Neuronal stem cell (in vitro differentiated cells): ENCODE measurements at places on chromosomes 6 and 20.

DNA sequence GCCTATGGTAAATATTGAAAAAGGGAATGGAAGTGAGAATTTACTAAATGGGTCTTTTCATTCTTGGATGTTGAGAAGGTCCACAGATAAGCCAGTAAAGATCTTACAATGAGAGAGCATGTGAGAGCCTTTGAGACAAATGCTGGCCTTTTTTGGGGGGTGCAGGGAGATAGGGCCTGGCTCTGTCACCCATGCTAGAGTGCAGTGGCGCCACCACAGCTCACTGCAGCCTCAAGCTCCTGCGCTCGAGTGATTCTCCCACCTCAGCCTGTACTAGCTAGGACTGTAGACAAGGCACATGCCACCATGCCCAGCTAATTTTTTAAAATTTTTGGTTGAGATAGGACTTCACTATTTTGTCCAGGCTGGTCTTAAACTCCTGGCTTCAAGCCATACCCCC lies 63.2 kb upstream of the TMEM181 start:
- no peak for DNase-seq

- DNase-seq = no peak
Measured at GRCh38 chr20:646107-646867, 6.7 kb downstream of the SRXN1 start.

DNA sequence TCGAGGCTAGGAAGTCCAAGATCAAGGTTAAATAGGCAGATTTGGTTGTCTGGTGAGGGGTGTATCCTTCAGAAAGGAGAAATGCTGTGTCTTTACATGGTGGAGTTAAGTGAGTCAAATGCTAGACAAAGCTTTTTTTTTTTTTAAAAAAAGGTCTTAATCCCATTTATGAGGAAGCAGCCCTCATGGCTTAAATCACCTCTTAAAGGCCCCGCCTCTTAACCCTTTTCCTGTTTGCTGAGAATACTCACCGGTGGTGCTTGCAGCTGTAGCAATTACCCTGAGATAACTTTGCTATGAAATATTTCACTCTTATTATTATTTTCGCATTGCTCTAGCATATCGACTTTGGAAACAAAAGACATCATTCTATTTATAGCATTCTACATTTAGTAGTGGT lies 30.8 kb downstream of the FBXO30 start:
- no peak for DNase-seq

DNA sequence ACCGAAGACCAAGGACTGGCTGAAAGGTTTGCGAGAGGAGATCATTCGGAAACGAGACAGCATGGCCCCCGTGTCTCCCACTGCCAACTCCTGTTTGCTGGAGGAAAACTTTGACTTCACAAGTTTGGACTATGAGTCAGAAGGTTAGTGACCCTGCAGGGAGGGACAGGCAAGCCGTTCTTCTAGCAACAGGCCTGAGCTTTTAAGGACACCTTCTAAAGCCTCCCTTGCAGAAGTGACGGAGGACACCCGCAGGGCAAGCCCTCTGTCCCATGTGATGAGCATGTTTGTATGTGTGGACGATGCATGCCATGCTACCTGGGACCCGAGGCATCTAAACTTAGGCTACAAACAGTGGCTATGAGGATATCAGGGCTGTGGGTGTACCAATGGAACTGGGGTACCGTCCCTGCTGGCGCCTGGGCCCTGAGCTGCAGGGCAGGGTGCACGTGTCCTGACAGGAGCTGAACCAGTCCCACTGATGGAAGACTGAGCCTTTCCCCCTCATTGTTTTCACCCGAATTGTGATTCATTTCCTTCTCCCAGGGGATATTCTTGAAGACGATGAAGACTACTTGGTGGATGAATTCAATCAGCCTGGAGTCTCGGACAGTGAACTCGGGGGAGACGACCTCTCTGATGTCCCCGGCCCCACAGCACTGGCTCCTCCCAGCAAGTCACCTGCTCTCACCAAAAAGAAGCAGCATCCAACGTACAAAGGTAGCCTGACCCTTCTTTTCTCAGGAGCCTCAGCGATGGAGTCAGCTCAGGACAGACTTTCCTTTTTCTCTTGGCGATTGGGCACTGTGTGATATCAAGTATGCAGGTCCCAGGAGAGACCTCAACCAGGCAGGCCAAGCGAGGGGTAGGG lies 84.4 kb downstream of the SERAC1 start:
- no peak for DNase-seq

GRCh38 chr20:62651285-62652021 lies 9.2 kb downstream of the SLCO4A1 start:
- DNase-seq = no peak

DNA sequence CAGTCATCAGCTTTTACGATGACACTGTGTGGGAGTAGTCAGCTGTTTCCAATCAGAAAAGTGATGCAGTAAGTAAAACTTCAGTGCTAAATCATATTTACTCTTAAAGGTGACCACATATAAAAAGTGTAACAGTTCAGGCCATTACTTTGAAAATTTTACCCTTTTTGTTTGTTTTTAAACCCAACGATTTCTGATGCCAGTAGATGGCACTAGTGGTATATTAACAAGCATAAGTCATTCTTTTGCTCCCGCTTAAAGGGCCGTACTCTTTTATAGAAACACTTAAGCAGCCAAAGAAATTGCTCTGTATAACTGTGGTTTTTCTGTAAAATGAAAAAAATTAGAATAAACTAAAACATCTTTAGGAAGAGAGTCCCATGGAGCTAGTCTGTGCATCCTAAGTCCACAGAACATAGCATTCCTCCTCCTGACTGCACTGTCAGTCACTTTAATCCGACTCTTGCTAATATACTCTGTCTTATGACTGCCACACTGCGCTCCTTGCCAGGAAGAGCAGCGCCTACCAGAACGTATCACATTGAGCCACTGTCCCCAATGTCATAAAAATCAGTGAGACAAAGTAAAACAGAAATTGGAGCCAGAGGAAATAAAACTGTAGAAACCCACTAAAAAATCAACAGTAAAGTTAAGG lies 25.0 kb downstream of the HEBP2 start:
- DNase-seq = peak; percentile 21

DNA sequence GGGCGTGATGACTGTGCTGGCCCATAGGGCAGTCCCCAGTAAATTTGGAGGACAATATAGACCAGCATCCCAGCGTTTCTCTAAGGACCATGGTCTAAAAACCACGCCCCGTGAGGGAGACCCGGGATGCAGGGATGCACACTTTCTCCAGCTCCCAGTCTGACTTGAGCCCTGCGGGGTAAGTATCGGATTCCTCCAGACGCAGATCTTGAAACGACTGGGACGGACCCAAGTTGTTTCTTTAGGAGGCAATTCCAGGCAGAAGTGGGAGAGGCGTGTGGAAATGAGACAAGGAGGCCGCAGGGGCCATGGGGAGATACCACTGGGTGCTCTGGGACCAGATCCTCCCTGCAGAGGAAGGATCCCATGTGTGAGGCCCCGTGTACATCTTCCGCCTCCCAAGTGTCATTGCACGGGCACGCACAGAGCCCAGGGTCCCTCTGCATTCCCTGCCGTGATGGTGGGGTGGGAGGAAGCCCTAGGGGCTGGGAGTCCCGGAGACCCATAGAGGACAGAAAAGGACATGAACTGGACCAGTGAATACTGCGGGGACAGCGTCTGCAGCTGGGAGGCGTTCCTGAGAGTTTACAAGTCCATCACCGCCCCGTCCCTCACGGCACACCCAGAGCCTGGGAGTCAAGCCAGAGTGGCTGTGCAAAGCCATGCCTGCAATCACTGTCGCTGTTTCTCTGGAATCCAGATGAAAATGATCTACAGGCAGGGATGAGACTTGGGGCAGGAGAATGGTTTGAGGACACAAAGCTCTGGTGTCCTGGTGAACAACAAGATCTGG lies 522.9 kb downstream of the CDH26 start:
- DNase-seq = no peak

DNA sequence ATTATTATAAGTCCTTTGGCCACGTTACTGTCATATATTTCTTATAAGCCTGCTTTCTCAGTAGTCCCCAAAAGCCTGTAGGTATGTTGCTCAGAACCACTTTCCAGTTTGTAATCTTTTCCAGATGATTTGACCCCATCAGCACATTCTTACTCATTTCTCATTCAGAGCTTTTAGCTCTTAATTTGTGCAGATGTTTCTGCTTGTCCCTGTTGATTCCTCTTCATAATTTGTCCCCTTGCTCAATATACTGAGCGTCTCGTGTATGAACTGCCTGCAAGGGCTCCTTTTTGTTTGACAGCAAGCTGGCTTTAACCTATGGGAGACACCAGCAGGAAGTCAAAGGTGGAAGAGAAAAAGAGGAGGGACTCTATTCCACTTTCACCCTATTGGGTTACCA lies 733.8 kb upstream of the GJE1 start:
- no peak for DNase-seq

- DNase-seq = no peak
Measured at GRCh38 chr6:111406200-111406721, 76.8 kb downstream of the REV3L start.
